ENCODE measurements at places on chromosomes 1 and 21.

GRCh38 chr1:20413136-20413775 is 72.8 kb downstream of the CAMK2N1 start:
- DNase-seq, result no peak

DNA sequence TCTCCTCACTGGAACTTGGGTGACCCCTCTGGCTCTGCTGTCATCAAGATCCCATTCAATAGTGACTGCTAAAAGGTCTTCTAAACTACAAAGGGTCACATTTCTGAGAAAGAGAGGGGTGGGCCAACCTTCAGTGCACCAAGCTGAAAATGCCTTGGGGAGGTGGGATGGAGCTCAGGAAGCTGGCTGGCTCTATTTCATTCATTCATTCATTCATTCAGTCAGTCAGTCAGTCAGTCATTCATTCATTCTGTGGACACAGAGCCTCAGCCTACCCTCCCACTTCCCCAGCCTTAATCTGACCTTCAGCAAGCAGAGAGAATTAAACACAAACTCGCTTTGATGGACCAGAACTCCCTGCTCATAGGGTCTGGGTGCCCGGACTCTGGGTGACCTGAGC is 11.7 kb downstream of the RUNX3 start:
- DNase-seq, result no peak

- DNase-seq, result no peak
These were observed 868 bp downstream of the ZBTB40 start for GRCh38 chr1:22452481-22452957.

- DNase-seq, result no peak
These were observed 5.5 kb upstream of the RNF2 start for GRCh38 chr1:185039726-185040407.

DNA sequence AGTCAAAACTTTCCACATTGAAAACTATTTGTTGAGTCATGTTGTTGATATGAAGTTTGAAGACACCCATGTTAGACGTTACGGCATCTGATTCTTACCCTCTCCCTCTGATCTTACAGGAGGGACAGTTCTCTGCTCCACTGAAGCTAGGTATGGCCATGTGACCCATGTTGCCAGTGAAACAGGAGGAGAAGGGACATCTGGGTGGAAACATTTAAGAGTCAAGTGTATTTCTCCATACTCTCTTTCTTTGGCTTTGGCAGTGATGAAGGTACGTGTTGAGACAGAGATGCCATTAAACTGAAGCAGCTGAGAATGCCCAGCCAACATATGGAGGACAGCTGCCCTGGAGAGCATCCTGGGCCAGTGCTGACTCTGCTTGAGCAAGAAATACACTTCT is 198.4 kb upstream of the PTGFR start:
- DNase-seq, result no peak
